ENCODE measurements at places on chromosomes 11 and 22. TPM values are rescaled to one million over a fixed set of nuclear protein-coding genes. Genes with fewer than 3 reads are reported as not detected.
A peak's percentile ranks its signal among the peaks of the same experiment; 100 is the strongest.

DNA sequence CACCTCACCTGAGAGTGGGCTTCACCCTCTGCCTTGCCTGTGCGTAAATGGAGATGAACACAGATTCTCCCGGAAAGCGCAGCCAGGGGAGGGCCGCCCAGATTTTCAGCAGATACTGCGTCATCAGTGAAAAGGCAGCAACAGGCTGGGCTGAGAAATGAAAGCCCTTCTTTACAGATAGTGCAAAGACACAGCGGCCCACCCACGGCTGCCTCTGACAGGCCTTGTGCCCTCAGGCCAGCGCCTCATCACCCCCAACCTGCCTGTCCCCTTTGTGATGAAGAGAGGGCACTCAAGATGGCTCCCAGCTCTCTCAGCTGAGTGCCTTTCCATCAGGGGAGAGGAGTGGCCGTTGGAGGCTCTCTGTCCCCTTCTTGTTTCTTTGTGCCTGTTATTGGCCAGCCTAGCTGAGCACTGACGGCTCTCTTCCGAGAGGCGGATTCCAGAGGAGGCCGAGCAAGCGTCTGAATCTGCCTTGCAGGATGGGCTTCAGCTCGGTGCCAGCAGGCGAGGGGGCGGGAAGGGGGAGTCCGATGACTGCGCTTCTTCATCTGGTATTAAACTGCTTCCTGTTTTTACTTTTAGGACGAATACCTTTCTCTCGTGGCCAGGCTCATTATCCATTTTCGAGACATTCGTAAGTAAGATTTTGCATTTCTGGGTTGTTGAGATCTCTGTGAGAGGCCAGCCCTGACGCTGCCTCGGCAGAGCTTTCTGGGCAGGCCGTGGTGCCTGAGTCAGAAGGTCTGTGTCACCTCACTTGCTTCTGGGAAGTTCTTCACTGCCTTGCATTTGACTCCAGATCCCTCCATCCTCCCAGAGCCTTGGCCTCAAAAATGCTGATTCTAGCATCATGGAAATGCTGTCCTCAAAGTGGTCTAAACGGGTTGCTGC lies 43.7 kb downstream of the MED15 start:
- no peak for DNase-seq
- H3K4me1 ChIP-seq: peaks cover 43% of the 10 kb centered on the region
- H3K27me3 ChIP-seq: no peaks in the 10 kb centered on the region
- H3K4me3 ChIP-seq: no peak overlapping the region
- peak overlapping the region; percentile 86 for H3K27ac ChIP-seq

GRCh38 chr22:25762147-25762546 lies 20.2 kb downstream of the MYO18B start:
- no peaks in the 10 kb centered on the region for H3K27me3 ChIP-seq
- H3K4me1 ChIP-seq: no peaks in the 10 kb centered on the region
- no peaks in the 10 kb centered on the region for H3K36me3 ChIP-seq

GRCh38 chr11:116772443-116773202 lies at the start of gene BUD13:
TSS of gene BUD13 (minus strand) at chr11:116772987. CDS start at chr11:116772964, 23 bp downstream.
- H3K36me3 ChIP-seq: peaks cover 4% of the 10 kb centered on the region
- peaks cover 23% of the 10 kb centered on the region for H3K4me1 ChIP-seq
- no peaks in the 10 kb centered on the region for H3K27me3 ChIP-seq
- peak within 1 kb of the TSS; percentile 80 for H3K4me3 ChIP-seq
- DNase-seq: peak; percentile 89

- peak overlapping the region; percentile 96 for H3K27ac ChIP-seq
- DNase-seq: no peak
- H3K4me3 ChIP-seq: no peak overlapping the region
- no peaks in the 10 kb centered on the region for H3K27me3 ChIP-seq
- H3K4me1 ChIP-seq: peaks cover 20% of the 10 kb centered on the region
Observed at GRCh38 chr11:69116671-69117070, 39.1 kb upstream of the SMIM38 start.

Gene C22orf31
- not detected for total RNA-seq

Gene AP5B1
- total RNA-seq: 26.4 TPM

Gene MPST
- total RNA-seq: 102 TPM
